ENCODE measurements at places on chromosomes 16 and 17.

DNA sequence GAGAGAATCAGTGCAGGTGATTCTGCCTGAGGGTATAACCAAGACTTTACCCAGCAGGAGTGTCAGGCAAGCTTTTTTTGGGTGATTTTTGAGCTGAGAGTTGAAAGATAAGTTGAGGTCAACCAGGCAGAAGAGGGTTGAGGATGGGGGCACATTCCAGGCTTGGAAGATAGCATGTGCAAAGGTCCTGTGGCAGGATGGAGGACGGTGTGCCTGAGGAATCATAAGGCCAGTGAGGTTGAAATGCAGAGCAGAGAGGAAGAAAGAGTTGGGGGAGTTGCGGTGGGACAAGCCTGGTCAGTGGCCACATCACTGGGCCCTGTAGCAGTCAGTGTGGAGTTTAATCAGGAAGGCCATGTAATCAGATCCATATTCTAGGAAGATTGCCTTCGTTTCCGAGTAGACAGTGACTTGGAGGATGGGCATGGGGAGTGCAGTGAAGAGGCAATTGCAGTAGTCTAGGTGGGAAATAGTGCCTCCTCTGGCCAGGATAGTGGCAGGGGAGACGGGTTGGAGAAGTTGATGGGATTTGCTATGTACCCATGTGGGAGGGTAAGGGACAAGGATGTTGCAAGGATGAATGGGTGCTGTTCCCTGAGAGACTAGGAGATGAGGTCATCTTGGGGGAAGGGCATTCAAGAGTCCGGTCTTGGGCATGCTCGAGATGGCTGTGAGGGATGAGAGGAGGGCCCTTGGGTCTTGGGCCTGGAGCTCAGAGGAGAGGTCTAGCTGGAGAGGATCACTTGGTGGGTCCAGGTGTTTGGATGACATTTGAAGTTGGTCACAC, 3.9 kb downstream of the PLEKHG4 start:
- DNase-seq: no peak

GRCh38 chr16:63185235-63185780, 1149.1 kb upstream of the CDH8 start:
- DNase-seq: no peak

- no peak for DNase-seq
Measured at GRCh38 chr17:40351359-40352236, 12.9 kb downstream of the GJD3 start.

DNA sequence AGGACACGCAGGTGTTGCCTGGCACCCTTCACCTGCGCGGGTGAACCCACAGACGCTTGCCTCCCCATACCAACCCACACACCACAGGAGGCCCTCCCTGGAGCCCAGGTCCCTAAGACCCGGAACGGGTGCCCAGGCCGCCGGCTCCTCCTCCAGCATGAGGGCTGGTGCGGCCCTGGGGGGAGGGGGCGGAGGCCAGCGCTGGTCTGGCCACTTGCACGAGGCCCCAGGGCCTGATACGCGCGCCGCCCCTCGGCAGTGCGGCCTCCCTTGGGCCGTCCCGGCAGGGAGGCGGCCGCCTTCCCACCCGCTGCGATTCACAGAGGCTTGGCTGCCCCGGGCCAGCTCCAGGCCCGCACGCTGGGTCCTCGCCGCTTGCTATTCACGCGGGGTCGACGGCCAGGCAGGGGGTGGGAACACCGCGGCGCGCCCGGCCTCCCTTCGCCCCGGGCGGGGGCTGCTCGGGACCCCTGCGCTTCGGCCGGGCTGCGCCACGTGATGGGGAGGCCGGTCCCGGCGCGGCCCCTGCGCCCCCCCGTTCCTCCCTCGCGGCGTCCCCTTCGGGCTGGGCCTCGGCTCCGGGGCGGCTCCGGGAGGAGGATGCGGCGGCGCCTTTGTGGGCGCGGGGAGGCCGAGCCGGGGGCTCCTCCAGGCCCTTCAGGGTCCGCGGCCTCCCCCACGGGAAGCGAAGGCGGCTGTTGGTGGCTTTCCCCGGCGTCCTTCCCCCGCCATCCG, 685 bp downstream of the FASN start:
- DNase-seq: peak; percentile 24

- no peak for DNase-seq
Measured at GRCh38 chr16:67516296-67517154, 12.1 kb upstream of the RIPOR1 start.

- no peak for DNase-seq
Measured at GRCh38 chr17:75748706-75749105, 16.3 kb downstream of the GALK1 start.

DNA sequence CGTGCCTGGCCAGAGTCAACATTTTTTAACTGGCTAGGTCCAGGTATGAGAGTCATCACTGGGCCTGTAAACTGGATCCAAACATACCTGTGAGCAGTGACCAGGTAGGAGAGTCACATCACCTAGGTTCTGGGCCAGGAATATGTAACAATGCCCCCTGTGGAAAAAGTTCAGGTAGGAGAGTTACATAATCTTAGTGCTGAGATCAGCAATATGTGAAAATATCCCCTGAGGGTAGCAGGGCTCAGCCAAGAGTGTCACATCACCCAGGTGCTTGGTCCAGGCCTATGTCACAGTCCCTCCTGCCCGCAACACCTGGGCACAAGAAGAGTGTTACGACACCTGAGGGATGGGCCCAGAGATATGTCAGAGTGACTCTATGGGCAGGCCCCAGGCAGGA, 2104.7 kb downstream of the TP53TG3F start:
- DNase-seq: no peak

- no peak for DNase-seq
Measured at GRCh38 chr17:63854709-63855108, 12.2 kb upstream of the SMARCD2 start.

DNA sequence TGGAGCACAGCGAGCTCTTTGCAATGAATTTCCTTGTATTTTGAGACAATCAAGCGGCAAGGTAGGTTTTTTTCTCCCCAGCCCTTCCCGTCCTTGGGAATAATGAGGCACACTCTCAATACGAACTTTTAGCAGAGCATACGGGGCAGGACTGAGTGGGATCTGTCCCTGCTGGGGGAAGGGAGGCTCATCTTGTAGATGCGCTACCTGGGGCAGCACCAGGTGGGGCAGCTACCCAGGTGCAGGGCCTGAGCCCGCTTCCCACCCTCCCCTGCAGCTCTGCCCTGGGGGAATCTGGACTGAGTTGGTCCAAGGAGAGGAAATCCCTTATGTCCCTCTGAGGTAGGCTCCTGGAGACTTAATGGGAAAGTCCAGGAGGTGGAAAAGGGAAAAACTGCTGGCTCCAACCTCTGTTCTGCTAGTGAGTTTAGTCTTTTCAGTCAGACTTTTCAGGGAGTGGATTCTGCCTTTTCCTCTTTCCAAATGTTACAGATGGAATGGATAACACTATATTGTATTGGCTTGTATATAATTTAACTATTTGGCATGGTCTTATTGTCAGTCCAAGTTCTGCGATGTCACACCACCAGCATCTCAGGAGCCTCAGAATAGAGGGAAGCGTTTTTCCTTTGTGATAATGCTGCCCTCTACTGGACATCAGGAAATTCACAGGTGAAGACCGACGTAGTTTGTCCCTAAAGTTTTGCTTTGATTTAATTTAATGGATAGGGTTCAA, 9.6 kb upstream of the CES1 start:
- no peak for DNase-seq
